ENCODE measurements at places on chromosomes 7 and 10.
A peak's percentile ranks its signal among the peaks of the same experiment; 100 is the strongest.

GRCh38 chr10:121891103-121891502 is 36.7 kb downstream of the ATE1 start:
- no peak for DNase-seq

DNA sequence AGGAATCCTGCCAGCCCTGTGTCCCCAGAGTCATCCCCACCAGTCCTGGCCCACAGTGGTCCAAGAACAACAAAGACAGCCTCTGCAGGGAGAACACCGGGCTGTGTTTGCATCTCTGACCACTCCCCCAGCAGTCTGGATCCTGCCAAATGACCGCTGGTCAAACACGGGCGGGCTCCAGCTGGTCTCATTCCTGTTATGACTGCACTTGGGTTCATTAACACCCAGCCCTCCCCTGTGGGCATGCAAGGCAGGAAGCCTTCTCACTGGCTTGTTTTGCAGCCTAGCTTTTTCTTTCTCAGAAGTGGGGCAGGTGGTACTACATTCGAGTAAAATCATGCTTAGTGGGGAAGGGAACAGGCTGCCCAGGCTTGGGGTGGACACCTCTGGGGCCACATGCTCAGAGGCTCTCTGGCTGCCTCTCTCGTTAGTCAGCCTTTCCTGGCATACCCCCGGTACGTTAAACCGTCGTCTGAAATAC is 190.0 kb downstream of the PLXNA4 start:
- no peak for DNase-seq

DNA sequence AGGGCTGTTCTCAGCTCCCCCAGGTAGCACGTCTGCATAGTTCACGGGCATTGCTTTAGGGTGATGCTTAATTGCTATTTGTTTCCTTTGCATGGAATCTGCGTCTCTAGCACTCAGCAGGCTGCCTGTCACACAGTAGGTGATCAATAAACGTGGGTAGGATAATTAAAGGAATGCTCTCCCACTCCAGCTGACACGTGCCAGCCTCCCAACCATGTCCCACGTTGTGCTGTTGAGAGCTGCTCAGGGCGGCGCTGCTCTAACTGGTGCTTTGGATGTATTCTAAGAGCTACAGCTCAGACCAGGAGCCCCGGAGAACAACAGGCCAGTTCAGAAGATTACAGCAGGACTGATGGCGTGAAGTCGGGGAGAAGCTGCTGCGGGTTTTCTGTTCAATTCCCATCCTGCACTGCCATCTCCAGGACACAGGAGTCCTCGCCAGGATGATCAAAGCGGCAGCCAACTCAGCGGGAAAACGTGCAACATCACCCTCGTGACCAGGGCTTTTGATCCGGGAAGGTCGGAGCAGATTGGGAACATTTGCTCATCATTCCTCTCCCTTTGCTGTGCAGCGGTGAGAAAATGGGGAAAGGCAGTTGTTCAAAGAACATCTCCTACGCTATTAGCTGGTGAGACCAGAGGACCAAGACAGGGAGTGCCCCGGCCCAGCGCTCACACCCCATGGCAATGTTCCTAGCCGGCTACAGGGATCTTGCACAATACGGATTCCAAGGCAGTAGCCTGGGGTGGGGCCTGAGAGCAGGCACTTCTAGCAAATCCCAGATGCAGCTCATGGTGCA is 50.5 kb upstream of the FOXK1 start:
- DNase-seq: peak; percentile 92

DNA sequence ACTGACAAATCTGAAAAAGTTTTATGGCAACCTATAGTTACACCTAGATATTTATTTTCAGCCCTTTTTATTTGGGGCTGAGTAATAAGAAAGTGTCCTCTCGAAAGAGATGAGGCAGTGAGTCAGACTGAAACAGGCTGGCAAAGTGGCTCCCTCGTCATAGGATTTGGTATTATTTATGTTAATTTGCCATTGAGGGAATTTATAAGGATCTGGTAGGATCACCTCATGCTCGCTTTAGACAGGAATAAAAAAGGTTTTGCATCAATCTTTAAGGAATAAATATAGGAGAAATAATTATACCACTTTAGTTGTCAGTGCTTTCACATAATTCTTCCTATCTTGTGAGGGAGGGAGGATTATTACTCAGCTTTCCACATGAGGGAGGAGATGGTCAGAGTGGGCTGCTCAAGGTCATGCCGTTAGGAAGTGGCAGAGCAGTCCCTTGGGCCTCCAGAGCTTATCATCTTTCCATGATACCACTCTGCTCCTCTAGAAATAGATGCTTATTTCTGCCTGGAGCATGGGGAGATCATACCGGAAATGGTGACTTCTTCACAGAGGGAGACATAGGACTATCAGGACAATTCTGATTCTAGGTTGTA is 356.8 kb downstream of the GPR158 start:
- no peak for DNase-seq

DNA sequence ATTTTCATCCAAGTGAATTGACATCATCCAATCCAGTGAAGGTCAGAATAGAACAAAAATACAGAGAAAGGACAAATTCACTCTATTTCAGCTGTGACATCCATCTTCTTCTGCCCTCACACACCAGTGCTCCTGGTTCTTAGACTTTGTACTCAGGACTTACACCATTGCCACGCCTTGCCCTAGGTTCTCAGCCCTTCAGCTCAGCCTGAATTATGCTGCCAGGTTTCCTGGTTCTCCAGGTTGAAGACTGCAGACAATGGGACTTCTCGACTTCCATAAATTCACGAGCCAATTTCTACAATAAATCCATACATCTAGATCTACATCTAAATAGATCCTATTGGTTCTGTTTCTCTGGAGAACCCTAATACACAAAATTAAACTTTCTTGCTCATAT is 181.2 kb upstream of the KCND2 start:
- DNase-seq: no peak
